Fibroblast of mammary gland (primary cell): ENCODE measurements at places on chromosomes 7 and 10.

DNA sequence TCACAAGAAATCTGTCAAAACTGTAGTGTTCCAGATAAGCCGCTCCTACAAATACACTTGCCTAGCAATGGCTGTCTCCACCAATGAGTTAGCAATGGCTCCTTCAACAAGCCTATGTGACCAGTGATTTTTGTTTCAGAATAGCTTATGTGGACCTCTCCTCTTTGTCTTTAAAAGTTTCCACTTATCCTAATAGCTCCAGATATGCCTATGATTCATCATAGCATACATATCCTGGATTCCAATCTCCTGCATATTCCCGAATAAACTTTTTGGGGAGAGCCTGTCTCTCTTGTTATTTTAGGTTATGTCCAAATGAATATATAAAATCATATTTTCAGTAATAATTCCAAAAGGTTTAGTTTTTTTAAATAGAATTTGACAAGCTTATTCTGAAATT, 510.6 kb downstream of the ARL4A start:
- DNase-seq: no peak

- DNase-seq: peak; percentile 68
These were observed 526.5 kb downstream of the PARD3 start for GRCh38 chr10:34288634-34289033.

DNA sequence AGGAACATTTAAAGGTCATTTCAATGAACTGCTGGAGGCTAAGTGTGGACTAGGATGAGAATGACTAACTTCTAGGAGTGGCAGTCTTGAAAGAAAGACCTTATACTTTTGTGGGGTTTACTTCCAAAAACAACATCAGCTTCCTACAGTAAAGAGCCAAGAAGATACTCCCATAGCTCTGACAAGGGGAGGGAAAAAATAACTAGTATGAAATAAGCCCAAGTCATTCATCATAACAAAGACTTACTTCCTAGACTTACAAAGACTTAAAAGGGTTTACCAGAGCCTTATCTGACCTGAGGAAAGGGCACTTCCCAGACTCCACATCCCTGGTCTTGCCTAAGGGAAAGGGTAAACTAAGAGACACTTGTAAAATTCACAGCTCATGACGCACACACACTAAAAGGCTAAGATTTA, 31.7 kb downstream of the ARHGAP12 start:
- peak; percentile 72 for DNase-seq

DNA sequence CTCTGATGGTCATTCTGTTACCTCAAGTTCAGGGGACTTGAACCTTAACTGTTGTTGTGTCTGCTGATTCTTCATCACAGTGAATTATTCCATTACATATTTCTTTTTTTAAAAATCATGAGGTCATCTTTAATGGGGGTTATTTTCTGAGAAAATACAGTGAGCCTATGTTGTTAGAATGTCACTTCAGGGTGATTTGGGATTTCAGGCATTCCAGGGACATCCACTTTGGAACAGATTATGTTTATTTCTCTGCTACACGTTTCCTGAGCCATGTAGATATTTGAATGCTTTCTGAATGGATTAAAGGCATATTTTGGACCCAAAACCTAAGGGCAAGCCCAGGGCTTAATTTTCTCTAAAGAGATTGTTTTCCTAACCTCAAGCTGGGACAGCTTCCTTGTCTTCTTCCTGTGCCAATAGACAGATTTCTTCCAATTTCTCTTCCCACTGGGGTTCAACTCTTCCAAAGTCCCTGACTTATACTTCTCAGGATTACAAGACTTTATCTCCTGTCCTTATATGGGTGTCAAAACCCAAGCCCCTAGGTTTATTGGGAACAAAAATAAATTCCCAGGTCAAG, 271.7 kb downstream of the ARHGAP12 start:
- DNase-seq: no peak
